ENCODE measurements at places on chromosomes 5 and 9. TPM values are rescaled to one million over a fixed set of nuclear protein-coding genes. Genes with fewer than 3 reads are reported as not detected.

DNA sequence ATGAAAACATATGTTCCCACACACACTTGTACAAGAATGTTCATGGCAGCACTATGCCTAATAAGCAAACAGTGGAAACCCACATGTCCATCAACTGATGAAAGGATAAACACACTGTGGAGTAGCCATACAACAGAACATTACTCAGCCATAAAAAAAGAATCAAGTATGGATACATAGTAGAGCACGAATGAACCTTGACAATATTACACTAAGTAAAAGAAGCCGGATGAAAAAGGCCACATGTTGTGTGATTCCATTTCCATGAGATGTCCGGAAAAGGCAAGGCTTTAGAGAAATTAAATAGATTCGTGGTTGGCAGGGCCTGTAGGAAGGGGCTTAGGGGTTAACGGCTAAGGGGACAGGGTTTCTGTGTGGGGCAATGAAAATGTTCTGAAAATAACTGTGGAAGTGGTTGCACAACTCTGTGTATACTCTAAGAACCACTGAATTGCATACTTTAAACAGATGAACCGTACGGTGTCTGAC, 51.4 kb downstream of the COL23A1 start:
- no peak for DNase-seq

DNA sequence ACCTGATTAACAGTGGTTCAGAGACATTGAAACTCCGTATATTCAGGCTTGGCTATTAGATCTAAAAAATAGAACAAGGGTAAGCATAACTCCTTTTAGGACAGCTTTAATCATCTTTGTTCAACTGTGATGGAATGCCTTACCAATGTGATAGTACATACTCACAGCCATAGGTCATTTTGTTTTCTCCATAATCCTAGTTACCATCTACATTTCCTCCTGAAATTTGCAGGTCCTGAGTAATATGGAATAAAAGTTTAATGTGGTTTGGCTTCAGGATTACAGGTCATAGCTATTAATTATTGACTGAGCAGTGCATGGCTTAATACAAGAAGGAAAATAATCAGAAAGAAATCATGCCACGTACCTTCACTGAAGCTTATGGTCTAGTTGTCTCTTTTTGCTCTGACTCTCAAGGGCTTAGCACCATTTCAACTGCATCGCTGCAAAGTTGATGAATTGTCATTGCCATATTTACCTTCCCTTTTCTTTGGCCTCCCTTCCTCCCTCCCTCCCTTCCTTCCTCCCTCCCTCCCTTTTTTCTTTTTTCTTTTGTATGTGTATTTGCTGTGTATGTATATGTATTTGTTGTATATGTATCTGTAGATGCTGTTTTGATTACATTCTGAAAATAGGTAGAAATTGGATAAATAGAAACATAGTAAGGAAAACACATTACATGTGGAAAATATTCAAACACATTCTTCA, 250.9 kb upstream of the ZNF608 start:
- no peak for DNase-seq

GRCh38 chr5:107514305-107514704, 156.4 kb downstream of the EFNA5 start:
- no peak for DNase-seq

- no peak for DNase-seq
These were observed 10.6 kb upstream of the TMEM38B start for GRCh38 chr9:105683688-105684275.

- DNase-seq = no peak
These were observed 88.5 kb downstream of the FAM174A start for GRCh38 chr5:100623719-100624118.

DNA sequence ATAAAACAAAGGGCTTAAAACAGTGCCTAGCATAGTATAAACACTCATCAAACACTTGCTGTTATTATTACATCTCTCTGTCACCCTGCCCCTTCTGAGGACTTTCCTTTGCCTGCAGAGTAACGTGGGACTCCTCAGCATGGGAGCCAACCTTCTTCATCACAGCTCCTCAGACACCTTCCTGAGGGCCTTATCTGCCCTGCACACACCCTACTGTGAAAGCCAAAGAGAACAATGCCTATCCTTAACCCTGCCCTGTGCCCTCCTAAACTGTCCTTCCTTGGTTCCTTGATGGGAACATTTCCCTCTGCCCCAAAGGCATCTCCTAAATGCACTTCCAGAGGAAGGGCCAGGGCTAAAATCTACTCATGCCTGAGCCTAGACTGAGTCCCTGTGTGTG, 20.6 kb upstream of the HAND1 start:
- DNase-seq = no peak

- no peak for DNase-seq
These were observed 219.6 kb downstream of the ADAMTS6 start for GRCh38 chr5:65262096-65262495.

DNA sequence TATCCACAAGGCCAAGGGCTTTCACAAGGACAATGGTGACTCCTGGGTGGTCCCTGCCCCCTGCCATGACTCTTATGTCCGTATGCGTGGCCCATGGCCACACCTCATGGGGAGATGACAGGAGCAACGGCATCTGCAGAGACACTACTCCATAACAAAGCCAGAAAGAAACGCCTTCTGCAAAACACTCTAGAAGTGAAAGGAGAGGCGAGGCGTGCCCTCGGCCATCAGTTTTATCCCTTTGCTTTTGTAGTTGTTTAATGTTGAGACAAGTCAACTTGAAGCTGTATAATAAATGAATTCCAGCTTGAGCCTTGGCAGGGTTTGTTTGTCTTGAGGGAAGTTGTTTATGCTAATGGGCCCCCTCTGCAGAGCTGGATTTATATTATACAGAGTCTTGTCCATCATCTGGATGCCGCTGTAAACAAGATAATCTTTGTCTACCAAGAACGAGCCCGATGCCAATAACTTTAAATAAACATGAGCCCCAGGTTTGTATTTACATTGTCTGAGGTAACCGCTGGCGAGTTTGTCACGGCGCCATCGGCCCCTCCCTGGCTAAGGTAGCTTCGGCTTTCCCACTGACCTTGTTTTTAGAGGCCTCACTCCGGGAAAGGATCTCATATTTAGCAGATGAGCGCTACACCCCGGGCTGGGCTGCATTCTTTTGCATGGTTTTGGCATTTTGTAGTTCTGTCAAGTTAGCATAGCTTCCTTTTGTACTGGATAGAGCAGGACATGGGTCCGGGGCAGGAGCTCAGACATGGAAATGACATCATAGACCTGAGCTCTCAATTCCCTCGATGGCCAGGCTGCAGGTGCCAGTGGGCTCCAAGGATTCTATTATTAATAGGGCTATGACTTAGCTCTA, 165.3 kb downstream of the ERCC6L2 start:
- DNase-seq = no peak

The FSD1L gene
- 27.5 TPM for total RNA-seq

GRCh38 chr5:141564216-141564692, 54.5 kb downstream of the DIAPH1 start:
- peak; percentile 85 for DNase-seq

The SLC6A19 gene
- total RNA-seq = not detected

GRCh38 chr9:93089481-93089991, 6.5 kb upstream of the CARD19 start:
- DNase-seq = no peak

GRCh38 chr9:97319395-97319794, 11.9 kb downstream of the CCDC180 start:
- no peak for DNase-seq

DNA sequence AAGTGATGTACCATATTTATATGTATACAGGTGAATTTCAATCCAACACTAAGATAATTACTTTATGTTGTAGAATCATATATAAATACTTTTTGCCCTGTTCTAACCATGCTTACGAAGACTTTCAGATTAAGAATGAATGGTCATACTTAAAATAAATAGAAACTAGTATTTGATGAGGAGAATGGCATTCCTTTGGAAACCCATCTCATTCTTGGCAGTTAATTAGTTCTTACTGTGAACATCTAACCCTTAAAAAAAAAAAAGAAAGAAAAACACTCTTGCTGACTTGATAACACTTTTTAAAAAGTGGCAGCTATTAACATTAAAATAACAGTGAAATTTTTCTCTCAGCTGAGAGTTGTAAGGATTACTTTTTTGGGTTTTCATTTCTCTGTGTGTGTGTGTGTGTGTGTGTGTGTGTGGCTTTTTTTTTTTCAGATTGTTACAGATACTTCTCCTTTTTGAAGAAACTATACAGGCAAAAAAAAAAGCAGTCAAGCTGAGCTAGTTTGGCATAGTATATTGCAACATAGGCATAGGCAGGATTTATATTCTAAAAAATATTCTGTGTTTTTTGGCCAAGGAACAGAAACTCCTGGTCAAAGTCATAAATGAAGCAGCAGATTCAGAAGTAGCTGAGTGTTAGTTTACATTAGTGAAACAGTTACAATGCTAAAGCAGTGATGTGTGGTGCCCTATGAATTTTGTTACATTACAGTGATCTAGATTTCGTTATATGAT, 163.5 kb downstream of the CD180 start:
- DNase-seq = no peak

- peak; percentile 62 for DNase-seq
These were observed 244.0 kb downstream of the EPB41L4A start for GRCh38 chr5:112174959-112175594.

Measured in urinary bladder (tissue), 4 donors.